ENCODE measurements at places on chromosomes 5 and 9.

GRCh38 chr9:5799314-5799713, 33.6 kb downstream of the ERMP1 start:
- DNase-seq, result peak; percentile 13

- no peak for DNase-seq
Observed at GRCh38 chr5:41637869-41638268, 127.5 kb upstream of the PLCXD3 start.

GRCh38 chr5:97148288-97148687, 5.9 kb upstream of the LIX1 start:
- no peak for DNase-seq

- DNase-seq, result no peak
Observed at GRCh38 chr5:75640826-75641225, 29.6 kb downstream of the ANKDD1B start.

DNA sequence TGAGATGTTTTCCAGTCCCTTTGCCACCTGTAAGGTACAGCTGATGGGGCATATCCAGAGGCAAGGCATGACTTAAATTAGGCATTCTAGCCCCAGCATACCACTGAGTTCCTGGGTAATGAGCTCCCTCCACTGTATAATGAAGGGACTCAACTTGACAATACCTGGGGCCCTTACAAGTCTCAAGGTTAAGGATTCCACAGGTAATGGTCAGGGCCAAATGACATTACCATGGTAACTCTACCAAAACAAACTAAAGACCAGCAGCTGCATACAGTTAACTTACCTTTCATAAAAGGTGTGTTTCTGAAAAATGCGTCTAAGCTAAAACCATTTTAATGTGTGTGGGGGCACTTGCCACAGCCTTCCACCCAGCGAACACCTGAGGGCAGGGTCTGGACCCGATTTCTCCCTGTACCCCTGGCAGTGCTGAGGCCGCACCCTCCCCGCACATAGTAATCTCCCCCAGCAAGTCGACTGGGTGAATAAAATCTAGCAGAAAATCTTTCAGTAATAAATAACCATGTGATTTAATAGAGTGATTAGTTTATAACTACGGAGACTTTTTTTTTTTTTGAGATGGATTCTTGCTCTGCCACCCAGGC, 24.2 kb downstream of the CCDC69 start:
- no peak for DNase-seq

Measured in muscle of back (tissue), 13 donors.